ENCODE measurements at places on chromosomes 1 and 21.
A peak's percentile ranks its signal among the peaks of the same experiment; 100 is the strongest.

- DNase-seq: peak; percentile 40
These were observed 866 bp upstream of the SORT1 start for GRCh38 chr1:109398343-109399225.

- DNase-seq: no peak
These were observed 35.5 kb downstream of the COQ8A start for GRCh38 chr1:226975259-226976250.

DNA sequence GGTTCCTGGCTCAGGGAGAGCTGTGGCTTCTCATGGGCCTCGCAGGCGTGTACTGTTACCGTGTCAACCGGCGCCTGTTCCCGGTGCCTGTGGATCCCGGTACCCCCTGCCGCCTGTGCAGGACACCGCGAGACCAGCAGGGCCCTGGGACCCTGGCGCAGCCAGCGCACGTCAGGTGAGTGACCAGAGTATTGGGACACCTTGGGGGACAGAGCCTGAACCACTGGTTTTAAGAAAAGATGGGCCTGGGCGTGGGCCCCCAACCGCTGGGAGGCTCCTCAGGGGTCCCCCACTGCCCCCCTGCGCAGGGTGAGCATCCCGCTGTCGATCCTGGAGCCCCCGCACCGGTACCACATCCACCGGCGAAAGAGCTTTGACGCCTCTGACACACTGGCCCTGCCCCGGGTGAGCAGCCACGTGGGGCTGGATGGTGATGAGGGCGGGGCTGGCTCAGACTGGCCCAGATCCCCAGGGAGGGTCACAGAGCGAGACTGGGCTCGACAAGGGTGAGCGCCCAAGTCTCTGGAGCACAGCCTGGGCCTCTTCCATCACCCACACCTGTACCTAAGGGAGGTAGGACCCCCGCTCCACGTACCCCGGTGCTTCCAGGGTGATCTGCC lies 10.5 kb downstream of the MIIP start:
- no peak for DNase-seq

DNA sequence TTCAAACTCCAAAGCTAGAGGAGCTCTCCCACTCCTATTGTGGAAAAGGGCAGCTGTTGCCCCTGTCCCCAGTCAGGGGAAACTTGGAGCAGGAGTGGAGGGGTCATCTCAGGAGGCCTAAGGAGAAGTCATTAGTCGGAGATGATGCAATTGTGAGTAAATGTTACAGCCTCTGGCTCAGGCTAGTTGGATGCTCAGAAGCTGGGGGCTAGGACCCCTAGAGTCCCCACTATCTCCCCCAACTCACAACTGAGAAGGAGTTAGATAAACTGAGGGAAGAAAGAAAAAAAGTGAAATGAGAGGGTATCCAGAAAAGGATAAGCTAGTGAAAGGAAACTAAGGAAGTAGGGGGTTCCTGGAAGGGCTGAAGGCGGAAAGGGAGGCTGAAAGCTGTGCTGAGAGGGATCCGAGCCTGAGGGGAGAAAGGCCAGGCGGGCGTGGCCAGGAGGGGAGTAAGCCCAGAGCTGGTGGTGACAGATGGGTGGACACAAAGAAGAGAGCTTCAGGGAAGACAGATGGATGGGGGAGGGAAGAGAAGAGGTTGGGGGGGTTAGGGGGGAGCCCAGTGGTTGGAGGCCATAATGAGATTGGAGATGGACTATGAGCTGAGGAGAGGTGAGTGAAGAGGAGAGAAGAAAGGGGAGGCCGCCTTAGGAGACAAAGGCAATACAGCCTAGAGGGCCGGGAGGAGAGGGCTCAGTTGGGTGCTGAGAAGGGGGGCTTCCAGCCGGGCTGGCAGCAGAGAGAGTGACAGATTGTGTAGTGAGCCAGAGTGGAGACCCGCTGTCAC lies 4.5 kb upstream of the NHLH1 start:
- DNase-seq: no peak

DNA sequence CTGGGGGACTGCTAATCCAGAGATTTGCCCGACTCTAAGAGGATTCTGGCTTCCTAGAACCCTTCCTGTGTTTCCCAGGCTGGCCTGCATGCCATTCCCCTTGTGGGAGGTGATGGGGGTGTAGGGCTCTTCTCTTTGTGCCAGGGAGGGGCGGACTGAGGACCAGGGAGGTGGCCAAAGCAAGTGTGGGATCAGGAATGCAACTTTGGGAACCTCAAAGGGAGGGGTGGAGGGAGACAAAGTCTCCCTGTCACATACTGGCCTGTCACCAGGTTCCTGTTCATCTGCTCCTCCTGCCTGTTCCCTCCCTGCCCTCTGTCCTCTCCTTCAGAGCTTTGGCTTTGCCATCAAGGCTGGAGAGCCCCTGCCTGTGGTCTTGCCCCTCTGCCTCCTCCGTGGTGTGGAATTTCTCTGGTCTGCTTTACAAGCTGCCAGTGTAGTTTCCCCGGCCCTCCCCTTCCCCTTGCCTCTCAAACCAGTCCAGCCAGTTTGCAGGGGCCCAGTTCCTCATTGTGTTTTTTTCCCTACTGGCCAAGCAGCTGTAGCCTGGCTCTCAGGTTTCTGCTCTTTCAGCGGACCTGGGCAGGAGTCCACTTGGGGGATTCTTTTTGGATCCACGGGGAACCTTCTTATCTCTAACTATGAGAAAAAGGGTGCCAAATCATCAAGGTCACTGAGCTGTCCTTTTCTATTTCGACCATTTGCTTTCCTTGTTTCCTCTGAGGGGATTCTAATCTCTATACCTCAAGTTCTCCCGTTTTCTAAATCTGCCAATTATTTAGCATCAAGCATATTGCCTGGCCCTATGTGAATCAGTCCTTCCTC lies 1.8 kb downstream of the CGN start:
- peak; percentile 86 for DNase-seq

DNA sequence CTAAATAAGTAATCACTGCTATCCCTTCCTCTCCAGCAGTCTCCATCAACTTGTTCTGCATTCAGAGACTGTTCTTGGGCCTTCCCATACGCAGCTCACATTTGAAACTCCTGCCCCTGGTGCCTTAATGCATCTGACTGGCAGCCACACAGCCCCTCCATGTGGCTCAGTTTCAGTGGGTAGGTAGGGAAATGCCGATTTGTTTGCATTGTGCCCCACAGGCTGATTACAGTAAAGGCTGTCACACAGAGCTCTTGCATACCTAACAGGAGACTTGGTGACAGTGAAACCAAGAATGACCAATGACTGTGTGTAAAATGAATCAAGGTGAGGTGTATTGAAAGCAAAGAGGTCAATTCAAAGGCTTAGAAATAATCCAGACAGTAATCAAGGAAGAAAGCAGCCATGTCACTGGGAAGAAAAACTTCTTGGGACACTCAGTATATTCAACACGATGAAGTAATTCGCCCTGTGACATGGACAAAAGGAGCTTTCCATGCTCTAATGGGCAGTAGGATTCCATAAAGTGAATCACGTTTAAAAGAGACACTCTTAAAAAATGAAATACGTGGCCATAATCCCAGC lies 12.7 kb upstream of the B3GALNT2 start:
- DNase-seq: no peak

GRCh38 chr1:167669209-167670124 lies 39.4 kb downstream of the RCSD1 start:
- DNase-seq: no peak

GRCh38 chr1:151989211-151989862 lies 4.3 kb downstream of the S100A10 start:
- no peak for DNase-seq

- no peak for DNase-seq
These were observed 4.6 kb upstream of the SLC6A9 start for GRCh38 chr1:44035726-44036408.

GRCh38 chr1:9726406-9726805 lies 74.9 kb downstream of the PIK3CD start:
- no peak for DNase-seq

- DNase-seq: no peak
These were observed 34.0 kb upstream of the NHLH2 start for GRCh38 chr1:115874904-115875303.

- DNase-seq: no peak
These were observed 387.9 kb upstream of the PTBP2 start for GRCh38 chr1:96333522-96334235.

DNA sequence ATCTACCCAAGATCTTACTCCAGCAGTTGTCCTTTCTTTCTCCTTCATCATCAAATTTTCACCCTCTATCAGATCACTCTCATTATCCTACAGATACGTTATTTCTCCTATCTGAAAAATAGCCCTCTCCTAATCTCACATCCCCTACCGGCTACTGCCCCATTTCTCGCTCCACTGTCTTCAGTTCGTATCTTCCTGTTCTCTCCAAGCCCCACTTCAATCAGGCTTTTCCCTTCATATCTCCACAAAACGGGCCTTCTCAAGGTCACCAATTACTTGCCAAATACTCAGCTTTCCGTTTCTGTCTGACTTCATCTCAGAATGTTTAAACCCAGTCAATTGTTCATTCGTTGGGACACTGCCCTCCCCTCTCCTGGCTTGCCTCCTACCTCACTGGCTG lies 32.4 kb downstream of the SLC30A1 start:
- DNase-seq: no peak

DNA sequence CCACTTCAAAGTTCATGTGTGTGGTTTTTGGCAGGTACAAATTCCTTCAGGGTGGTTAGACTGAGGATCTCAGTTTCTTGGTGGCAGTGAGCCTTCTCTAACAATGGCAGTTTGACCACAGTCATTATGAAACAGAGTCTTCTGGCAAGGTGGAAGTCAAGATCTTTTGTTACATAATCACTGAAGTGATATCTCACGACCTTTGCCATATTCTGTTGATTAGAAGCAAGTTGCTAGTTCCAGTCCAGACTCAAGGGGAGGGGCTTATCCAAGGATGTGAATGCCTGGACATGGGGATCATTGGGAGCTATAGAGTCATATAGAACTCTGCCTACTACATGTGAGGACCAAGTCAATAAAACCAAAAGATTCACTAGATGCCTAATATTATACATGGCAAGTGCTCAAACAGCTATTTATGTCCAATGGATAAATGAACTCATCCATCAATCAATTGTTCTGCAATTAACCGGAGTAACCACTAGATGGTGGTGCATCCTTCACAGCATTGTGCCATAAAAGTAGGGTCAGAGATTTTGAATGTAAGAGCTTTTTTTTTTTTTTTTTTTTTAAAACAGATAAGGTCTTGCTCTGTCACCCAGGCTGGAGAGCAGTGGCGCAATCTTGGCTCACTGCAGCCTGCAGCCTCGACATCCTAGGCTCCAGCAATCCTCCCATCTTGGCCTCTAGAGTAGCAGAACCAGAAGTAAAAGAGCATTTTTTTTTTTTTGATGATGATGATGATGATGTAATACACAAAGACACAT lies 131.9 kb downstream of the CRB1 start:
- peak; percentile 43 for DNase-seq

GRCh38 chr1:226980565-226981385 lies 40.7 kb downstream of the COQ8A start:
- no peak for DNase-seq

- DNase-seq: no peak
These were observed at the start of gene MCOLN3 for GRCh38 chr1:85048296-85049064. Gene MCOLN3, minus strand, starts transcription at chr1:85048500. Its CDS starts 3,140 bp downstream, at chr1:85045360.

DNA sequence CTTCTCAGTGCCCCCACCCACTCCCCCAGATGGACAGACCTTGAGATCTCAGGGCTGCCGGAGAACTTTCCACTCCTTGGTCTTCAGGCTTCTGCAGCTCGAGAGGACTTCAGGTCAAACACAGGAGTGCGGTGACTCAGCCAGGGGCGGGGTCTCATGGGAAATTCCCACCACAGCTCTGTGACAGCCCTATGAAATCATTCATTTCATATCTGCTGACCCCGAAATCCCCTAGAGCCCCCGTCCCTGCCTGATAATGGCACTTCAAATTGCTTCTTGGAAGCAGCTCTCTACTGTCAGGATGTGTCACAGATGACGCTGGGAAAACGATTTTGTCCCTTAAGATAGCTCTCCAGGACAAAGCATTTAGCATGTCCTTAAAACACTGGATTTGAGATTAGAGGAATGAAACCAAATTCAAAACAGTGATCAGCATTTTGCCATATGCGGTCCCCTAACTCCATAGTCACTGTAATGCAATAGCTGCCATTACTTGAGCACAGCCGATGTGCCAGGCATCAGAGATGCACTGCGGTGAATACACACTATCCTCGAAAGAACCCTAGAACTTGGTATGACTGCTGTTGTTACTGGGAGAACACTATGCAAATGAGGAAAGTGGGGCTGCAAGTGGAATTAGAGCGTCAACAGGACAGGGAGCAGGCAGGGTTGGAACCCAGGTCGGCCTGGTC lies at the start of gene TNFRSF9:
TSS of gene TNFRSF9 (minus strand) at position 95 of the 692 bp plus-strand sequence. CDS start 845 bp downstream, outside the sequence.
- no peak for DNase-seq

DNA sequence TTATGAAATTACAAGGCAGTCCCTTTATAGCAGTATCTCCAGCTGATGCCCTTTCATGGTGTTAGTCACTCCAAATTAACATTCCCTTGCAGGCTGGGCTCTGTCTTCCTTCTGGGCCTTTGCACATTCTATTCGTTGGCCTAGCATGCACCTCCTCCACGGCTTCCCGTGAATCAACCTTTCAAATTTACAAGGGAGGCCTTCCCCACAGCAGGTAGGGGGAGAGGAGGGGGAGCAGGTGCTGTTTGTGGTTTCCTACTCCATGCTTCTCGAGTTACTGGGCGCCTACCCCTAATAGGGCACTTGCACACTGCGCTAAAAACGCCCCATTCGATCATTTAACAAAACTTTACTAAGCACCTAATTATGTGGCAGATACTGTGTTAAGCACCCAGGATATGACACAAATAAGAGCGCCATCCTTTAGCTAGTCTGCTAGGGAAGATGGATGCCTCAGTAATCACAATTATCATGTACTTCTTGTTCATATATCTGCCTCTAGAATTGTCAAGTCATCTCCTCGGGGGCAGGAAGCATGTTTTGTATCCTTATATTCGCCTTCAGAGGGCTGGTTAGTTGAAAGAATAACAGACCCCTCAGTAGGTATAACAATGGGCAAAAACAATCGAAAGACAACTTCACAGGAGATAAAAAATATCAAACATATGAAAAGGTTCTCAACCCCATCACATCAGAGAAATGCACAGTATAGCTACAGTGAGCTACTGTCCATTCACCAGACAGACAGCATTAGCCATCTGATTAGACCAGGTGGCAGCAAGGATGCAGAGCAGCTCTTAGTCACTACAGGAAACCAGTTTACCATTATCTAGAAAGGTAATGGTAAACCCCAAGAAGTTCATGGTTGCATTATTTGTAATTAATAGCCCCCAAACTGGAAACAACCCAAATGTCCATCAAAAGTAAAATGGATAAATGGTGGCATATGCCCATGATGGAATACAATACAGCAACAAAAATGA lies 1.7 kb upstream of the ADAR start:
- DNase-seq: no peak

GRCh38 chr1:223733898-223734852 lies 21.8 kb downstream of the CAPN2 start:
- peak; percentile 69 for DNase-seq

DNA sequence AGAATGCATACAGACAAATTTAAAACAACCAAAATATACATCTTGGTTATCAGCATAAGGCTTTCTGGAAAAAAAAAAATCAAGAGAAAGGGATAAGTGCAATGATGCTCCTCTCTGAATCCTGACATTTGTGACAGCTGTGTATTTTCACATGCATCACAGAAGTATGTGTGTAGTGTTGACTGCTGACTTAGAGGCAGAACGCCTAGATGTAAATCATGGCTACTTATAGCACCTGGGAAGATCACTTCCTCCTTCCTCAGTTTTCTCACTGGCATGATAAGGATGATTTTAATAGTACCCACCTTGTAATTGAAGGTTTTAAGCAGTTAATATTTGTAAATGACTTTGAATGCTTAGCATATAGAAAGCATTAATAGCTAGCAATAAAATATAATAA lies 112.5 kb downstream of the MRPL39 start:
- DNase-seq: no peak

Data from LNCaP clone FGC (cell line).